ENCODE measurements at places on chromosomes 1 and 21.

DNA sequence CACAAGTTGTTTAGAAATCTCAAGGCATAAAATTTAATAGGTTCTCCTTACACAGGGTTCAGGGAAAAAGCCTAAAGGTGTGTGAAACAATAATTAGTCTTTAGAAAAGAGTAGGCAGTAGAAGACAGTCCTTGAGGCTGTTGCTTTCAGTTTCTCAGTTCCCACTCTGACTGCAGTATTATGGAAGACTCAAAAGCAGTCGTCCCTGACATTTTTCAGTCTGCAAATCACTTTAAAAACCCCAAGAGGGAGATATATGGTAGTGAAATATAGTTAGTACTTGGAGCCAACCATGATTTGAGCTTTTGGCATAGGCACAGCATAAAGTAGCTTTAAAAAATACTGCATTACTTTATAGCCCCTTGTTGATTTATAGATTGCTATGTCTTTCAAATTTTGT, 299.7 kb downstream of the OLFM3 start:
- no peak for DNase-seq

DNA sequence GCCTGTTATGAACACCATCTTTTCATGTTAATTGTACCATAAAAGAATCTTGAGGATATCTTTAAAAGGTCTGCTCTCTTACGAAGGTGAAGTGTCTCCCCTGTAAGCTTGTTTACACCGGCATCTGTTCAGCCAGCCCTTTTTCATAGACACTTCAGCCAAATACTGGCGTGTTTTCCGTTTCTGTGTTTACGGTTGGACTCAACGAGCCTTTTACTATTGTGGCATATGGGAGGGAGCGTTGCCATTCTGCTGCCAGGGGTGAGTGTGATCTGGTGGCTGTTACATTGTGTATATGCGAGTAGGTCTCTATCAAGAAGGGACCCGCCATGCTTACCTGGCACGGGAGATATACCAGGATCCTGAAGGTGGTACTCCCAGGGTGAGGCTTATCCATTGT, 433.8 kb downstream of the CAMTA1 start:
- DNase-seq = no peak

DNA sequence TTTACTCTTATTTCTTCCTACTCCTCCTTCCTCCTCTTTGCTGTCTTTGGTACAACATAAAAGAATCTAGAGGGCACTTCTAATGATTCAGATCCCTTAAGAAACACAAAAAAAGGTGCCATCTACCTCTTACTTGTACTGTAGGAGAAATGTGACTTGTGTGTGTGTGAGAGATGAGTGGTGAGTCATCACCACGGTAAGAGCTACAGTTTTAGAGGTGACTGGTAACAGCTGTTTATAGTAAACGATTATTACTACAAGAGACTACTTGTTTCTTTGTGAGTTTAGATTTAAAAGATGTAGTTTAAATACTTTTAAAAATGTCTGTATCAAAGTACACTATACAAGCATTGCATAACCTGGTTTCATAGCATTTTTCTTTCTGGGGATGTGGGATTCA, 40.4 kb downstream of the SLC35D1 start:
- no peak for DNase-seq

DNA sequence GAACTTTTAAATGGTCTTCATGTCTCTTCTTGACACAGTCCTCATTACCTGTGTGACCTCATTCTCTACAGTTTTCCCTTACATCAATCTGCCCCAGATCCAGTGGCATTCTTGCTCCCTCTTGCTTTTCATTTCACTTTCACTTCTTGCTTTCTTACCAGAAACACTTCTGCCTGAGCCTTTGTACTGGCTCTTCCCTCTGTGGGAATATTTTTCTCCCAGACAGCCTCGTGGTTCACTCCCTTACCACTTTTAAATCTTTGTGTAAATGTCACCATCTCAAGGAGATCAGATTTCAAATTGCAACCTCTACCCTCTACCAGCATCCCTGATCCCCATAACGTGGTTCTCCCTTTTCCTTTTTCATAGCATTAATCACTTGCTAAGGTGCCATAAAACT, 73.2 kb downstream of the DISC1 start:
- DNase-seq = no peak

- DNase-seq = no peak
Observed at GRCh38 chr1:5109633-5110032, 455.2 kb downstream of the AJAP1 start.

Data from CD4-positive, alpha-beta T cell treated with Interleukin-6 at 100 ng/mL for 8 hours (primary cell).